ENCODE measurements at places on chromosomes 11 and 22.

DNA sequence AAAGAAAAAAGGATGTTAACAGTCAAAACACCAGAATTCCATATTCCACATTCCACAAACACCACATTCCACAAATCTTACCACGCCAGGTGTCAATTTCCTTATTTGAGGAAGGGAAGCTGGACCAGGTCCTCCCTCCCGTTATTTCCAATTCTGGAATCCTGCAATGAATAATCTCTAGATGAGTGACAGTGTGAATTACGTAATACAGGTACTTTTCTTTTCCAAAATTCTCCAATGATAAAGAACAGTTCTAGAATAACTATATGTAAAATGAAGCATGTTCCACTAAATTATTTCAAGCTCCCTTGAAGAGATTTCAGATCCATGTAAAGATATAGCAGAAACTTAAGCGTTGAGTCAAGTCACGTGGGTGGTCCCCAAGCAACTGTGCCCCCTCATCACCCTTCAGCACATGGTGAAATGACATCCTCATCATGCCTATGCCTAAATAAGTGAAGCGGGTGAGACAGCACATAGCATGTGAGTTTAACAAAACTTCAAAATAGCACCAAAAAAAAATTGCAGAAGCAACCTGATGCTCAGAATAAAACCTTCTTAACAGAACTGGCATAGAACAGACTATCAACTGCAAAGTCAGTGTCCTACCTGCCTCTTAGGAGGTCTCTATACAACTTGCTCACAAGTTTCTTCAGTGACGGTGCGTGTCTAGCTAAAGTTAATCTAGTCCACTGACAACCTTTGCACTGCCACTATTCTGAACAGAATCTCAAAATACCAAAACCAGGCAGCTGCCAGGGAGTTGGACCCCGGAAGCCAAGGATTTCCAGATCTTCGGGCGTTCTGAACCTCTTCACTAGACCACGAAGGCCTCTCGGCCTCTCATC is 876 bp downstream of the NFRKB start:
- DNase-seq: no peak

- no peak for DNase-seq
Measured at GRCh38 chr22:19998991-19999820, 17.4 kb downstream of the ARVCF start.

DNA sequence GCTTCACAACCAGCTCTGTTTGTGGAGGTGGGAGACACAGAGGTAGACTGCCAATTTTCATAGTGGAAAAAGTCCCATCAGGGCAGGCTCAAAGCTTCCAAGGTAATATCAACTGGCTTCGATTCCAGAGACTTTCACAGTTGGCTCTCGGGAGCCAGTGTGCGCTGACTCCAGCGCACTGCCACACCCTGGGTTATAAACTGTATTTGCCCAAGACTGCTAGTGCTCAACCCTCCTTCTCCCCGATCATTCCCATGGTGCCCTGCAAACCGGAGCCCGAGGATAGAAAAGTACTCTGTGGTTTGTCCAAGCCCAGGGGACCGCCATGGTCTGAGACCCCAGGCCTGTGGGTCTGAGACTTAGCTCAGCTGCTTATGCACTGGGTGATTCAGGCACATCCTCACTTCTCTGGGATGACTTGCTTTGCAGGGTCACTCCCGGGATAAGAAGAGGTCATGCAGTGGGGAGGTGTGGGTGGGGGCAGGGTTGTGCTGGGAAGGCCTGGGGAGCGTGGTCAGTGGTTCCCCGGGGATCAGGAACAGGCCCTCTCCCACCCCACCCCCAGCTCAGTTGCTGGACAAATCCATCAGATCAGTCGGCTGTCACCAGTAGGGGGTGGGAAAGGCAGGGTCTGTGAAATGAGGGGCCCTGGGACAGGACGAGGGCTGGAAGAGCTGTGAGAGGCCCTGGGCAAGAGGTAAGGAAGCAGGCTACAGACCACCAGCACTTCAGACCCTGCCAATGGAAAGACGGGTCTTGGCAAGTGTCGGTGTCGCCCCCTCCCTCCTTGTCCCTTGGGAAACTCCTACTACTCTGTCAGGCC is 26.7 kb upstream of the PICK1 start:
- DNase-seq: no peak

- no peak for DNase-seq
Measured at GRCh38 chr11:95003716-95004115, 21.3 kb upstream of the KDM4E start.

- DNase-seq: no peak
Measured at GRCh38 chr11:6968816-6969215, 42.6 kb downstream of the ZNF215 start.

DNA sequence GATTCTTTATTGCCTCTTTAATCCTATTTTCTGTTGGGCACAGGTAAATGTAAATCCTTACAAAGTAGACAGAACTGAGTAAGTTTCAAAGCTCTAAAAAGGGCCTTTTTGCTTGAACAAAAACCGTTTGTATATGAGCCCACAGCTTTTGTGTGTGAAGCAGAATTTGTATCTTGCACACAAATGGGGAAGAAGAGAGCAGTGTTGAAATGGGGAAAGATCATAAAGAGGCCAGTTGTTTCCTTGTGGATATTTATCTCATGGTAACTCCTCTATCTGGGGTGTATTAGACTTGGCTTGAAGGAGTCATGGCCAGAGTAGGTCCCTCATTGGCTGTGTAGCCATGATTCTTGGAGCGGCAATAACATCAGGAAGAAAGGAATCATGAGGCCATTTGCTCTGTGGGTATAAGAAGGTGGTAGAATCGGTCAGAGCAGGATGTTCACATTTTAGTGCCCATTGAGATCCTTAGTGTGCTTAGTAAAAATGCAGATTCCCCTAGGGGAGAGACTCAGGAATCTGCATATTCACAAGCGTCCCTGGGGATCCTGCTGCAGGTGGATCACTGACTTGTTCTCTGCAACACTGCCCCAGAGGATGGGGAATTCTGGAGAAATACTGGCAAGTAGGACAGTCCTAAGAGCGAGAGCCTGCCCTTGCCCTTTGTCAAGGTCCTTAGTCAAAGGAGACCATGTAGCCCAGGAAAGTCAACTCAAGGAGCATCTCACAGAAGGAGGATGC is 126.5 kb downstream of the LDLRAD3 start:
- DNase-seq: no peak

GRCh38 chr11:129584316-129584715 is 208.7 kb downstream of the BARX2 start:
- no peak for DNase-seq
